Fibroblast of villous mesenchyme (primary cell): ENCODE measurements at places on chromosomes 13 and 19. TPM values are rescaled to one million over a fixed set of nuclear protein-coding genes. Genes with fewer than 3 reads are reported as not detected.
A peak's percentile ranks its signal among the peaks of the same experiment; 100 is the strongest.

- peak; percentile 97 for DNase-seq
Measured at GRCh38 chr19:36489920-36490415, 607 bp upstream of the ZNF566 start.

DNA sequence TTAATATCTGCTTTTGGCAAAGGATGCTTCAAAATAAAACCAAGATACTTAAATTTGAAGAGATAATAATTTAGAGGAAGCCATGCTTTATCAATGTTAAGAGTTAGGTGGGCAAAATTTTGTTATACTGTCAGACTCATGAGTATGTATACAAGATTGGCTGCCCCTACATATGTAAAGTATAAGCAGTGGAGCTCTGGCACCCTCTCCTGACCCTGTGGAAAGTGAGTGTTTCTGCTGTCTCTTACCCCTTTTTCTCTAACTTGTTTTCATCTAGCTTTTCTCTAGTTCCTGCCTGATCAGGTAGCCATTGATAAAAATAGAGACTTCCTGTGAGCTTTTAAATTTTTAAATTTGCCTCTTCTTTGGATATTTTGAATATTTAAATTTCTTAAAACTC lies 710.9 kb upstream of the SPRY2 start:
- no peak for DNase-seq

- DNase-seq: no peak
Measured at GRCh38 chr13:86813198-86813597, 858.0 kb upstream of the SLITRK5 start.

DNA sequence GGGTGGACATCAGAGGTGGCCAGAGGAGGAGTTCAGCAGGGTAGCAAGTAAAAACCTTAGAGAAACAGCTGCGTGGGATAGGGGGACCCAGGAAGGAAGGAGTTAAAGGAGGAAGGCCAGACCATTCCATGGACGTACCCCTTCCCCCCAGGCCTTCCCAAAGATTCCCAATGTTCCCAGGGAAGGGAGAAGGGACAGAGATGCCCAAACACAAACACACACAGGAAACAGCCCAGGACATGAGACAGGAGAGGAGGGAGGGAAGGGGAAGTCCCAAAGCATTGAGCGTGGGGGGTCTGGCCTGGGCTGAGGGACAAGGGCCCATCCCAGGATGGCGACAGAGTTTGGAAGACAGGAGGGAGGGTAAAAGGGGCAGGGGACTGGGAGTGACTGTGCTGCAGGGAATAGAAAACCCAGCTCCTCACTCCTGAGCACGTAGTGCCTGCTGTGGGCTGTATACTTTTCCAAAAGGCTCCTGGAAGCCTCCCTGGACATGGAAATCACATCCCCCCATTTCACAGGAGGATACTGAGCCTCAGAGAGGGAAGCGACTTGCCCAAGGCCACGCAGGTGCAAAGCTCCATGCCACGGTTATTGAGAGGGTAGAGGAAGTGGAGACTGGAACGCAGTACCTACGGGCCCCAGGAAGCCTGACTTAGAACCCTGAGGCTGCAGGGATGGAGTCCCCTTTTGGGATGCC lies 1.1 kb downstream of the SYDE1 start:
- peak; percentile 21 for DNase-seq

DNA sequence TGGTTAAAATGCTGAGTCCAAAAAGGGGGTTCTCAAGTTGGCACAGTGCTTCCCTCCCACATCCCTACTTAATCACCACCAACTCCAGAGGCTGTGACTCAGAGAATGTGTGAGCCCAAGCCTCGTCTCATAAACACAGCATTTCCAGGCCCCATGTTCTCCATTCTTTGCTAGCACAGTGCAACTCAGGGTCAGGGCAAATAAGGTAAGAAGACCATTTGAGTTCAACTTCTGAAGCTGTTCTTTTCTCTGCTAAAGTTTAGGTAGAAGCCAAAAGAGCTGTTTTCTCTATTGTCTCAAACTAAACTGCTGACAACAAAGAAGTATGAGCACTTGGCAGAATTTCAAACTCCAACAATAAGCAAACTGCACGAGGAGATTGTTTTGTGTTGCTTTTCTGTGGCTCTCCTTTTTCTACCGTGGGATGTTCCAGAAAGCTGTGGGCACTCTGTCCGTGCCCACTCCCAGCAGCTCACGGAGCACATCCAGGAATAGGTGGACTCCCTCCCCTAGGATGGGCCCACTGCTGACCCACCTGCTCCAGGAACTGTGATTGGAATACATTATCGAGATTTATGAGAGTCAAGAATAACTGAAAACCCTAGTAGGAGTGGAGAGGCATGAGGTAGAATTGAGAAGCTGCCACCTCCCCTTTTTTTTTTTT lies 494.3 kb downstream of the COG6 start:
- DNase-seq: peak; percentile 93

GRCh38 chr19:49946415-49946814 lies 14.6 kb downstream of the SIGLEC11 start:
- no peak for DNase-seq

Gene TEX29
- 0.64 TPM in 1 of 2 replicates, not detected in the other for total RNA-seq

Gene KLK4
- not detected in 2 replicates for total RNA-seq
